ENCODE measurements at places on chromosomes 1 and 21. TPM values are rescaled to one million over a fixed set of nuclear protein-coding genes. Genes with fewer than 3 reads are reported as not detected.

- no peak for DNase-seq
Measured at GRCh38 chr1:119293797-119294196, 74.8 kb upstream of the HAO2 start.

DNA sequence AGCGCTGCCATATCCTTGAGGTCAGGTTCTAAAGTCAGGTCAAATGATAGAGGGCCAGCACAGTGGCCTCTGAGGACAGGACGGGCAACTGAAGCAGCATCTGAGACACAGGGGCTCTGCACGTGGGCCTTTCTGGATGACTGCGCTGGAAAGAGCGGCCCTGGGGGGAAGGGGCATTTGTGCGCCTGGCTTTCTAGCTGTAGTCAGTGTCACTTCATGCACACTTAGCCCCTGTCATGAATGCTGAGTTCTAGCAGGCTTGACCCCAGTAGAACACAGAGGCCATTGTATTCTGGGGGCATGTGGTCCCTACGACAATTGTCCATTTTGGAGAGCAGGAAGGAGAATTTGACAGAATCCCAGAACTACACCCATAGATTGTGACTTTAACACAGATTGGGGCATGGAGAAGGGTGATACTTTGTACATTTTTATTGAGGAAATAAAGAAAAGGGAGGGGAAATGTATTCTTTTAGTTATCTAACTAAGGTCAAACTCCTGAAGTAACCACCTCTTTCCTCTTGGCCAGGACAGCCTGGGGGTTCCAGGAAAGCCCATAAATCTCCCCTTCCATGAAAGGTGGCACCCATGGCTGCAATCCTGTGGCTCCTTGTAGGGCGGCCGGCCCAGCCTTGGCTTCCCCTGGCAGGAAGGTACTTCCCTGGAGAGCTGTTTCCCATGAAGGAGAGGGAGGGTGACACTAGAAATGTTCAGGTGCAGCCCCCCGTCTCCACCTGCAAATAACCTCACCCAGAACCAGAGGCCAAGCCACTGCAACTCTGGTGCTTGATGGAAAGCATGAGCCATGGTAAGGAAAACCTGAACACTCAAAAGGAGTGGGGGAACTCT is 34.4 kb downstream of the NTPCR start:
- DNase-seq: no peak

SAMD13 gene
- 6.9 TPM for polyA plus RNA-seq

PPIH gene
- polyA plus RNA-seq: 49.9 TPM

OR2L3 gene
- polyA plus RNA-seq: not detected
